ENCODE measurements at places on chromosomes 12 and 14.

- DNase-seq: no peak
These were observed 40.9 kb upstream of the PLEKHA5 start for GRCh38 chr12:19088606-19089005.

- peak; percentile 66 for DNase-seq
These were observed 79.5 kb downstream of the ARMH4 start for GRCh38 chr14:58072288-58073071.

- no peak for DNase-seq
These were observed 48.5 kb upstream of the CSRP2 start for GRCh38 chr12:76927170-76927784.

DNA sequence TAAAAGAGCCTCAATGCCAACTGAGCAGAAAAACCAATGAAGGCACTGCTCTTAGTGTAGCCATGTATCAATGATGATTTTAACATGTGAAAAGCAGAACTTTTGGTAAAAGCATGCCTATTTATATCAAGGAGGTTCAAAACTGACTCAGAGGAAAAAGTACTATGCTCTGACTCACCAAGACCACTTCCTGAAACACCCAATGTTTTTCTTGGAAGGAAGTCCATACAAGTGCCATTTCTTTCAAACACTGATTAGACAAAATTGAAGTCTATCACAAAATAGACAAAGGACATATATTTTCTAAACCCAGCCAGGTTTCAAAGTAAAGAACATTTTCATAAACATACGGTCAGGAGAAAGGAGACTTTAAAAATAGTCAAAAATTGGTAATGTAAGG, 88.6 kb downstream of the EPS8 start:
- no peak for DNase-seq

DNA sequence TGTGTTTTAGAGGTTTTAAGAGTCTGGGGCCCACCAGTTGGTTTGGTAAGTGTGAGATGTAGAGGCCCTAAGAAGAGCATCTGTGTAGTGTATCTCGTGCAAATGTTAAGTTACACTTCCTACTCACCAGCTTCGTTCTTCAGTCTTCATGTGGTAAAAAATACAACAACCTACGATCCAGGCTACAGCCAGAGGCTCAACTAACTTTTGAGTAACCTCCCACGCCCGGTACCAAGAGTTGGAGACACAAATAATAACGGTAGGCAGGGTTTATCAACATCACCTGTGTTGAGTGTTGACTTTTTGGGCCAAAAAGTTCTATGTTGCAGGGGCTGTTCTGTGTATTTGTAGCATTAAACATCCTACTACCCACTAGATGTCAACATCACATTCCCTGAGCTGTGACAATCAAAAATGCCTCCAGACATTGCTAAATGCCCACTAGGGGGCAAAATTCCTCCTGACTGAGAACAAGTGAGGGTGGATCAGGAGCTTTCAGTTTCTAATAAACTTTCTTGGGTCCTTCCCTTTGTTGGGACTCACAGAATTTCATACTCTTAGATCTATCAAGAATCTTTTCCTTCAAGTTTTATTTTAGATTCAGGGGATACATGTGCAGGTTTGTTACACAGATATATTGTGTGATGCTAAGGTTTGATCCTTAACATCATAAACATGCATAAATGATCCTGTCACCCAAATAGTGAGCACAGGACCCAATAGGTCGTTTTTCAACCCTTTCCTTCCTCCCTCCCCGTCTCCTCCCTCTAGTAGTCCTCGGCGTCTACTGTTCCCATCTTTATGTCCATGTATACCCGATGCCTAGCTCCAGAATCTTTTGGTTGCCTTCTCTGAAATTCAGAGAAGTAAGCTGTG, 94.7 kb downstream of the SLC2A13 start:
- peak; percentile 39 for DNase-seq

Data from renal pelvis (tissue), 12 donors.